Activated CD8-positive, alpha-beta memory T cell treated with anti-CD3 and anti-CD28 coated beads for 48 hours (primary cell): ENCODE measurements at places on chromosomes 13 and 19.
A peak's percentile ranks its signal among the peaks of the same experiment; 100 is the strongest.

DNA sequence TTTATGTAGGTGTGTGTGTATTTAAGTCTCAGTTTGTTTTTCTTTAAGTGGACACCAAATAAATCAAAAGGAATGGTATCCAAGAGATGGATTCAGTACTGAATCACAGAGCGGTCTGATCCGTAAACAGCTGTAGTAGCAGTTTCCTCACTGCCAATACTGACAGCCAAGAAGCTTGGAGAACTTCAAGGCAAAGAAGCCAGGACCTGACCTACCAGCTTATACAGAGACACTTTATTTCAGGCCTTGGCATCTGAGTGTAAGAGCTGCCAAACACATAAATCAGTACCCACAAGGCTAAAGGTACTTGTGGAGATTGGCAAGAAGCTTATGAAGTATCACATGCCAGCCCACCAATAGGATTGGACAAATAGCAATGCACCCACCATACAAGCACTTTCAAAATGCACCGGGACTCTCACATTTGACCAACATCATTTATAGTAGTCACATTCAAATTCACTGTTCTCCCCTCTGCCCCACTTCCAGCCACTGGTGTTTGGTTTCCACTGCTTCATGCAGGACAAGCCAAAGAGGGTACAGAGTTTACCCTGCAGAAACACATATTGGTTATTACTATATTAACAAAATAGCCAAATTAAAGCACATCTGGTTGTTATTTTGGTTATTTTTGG, 357.9 kb downstream of the KLF12 start:
- DNase-seq: no peak

DNA sequence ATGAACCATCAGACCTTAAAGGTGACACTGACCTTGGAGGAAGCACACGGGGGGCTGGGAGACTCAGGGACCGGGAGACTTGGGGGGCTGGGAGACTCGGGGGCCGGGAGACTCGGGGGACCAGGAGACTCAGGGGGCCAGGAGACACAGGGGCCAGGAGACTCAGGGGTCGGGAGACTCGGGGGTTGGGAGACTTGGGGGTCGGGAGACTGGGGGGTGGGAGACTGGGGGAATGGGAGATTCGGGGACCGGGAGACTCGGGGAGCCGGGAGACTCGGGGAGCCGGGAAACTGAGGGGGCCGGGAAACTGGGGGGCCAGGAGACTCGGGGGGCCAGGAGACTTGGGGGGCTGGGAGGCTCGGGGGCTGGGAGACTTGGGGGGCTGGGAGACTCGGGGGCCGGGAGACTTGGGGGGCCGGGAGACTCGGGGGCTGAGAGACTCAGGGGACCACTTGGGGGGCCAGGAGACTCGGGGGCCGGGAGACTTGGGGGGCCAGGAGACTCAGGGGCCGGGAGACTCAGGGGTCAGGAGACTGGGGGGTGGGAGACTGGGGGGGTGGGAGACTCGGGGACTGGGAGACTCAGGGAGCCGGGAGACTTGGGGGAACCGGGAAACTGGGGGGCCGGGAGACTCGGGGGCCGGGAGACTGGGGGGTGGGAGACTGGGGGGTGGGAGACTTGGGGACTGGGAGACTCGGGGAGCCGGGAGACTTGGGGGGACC, 62.9 kb downstream of the RASA3 start:
- no peak for DNase-seq

GRCh38 chr13:45398877-45399276, 19.3 kb downstream of the SLC25A30 start:
- no peak for DNase-seq

- DNase-seq: no peak
Observed at GRCh38 chr13:48772908-48773307, 119.2 kb downstream of the CYSLTR2 start.

GRCh38 chr13:99542788-99543406, 41.6 kb downstream of the TM9SF2 start:
- no peak for DNase-seq

GRCh38 chr19:13053761-13054625, 48.7 kb downstream of the LYL1 start:
- no peak for DNase-seq

GRCh38 chr19:29590278-29590677, 15.8 kb upstream of the POP4 start:
- no peak for DNase-seq

DNA sequence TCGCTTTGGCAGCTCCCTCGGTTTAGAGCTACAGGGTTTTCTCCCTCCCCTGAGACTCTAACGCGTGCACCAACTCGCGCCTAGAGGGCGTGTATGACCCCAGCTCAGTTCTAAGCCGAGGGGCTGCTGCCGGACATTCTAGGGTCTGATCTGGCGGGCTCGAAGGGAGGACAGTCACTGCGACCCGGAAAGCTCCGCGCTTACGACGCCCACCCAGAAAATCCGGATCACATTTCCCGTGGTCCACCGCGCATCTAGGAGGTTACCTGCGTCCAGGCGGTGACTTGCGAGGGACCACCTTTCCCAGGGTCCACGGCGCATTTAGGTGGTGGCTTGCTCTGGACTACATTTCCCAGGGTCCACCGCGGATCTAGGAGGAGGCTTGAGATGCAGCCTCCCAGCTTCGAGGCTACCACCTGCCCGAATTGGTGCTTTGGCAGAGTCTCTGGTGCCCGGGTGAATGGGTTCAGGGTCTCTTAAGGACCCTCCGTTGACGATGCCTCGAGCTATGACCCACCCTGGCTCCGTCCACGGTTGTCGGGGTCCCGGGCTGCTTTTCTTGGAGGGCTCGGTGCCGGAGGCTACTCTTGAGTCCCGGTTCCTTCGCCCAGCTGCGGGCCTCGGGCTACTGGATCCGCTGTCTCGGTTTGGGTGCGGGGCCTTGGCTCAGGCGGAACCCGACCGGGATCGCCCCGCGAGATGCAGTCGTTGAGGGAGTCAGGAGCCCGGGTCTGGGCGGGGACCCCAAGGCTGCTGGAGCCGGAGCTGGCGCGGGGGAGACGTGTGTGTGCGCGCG, 30.5 kb downstream of the ZNF146 start:
- DNase-seq: no peak

GRCh38 chr13:40120781-40121180, 465.3 kb downstream of the COG6 start:
- DNase-seq: no peak

GRCh38 chr19:36773223-36773579, 594 bp upstream of the ZNF850 start:
- DNase-seq: no peak

- no peak for DNase-seq
Observed at GRCh38 chr19:1455336-1456120, 5.6 kb downstream of the APC2 start.

GRCh38 chr13:39196965-39197646, 158.8 kb downstream of the NHLRC3 start:
- no peak for DNase-seq

DNA sequence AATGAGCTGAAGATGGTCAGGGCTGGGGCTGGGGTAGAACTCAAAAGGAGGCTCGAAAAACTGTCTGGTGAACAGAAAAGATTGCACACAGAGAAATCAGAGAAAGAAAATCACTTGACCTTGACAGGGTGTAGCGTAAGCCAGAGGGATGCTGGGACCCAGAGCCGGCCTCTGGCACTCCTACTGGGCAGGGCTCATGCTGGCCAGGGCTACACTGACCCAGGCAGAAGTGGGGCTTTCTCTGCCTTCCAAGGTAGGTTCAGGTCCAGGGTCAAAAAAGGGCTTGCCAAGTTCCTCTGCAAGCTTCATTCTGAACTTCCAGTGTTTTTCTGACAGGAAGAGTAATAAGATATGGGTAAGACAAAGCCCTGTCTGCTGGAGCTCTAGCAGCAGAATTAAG, 56.2 kb downstream of the LATS2 start:
- DNase-seq: no peak

DNA sequence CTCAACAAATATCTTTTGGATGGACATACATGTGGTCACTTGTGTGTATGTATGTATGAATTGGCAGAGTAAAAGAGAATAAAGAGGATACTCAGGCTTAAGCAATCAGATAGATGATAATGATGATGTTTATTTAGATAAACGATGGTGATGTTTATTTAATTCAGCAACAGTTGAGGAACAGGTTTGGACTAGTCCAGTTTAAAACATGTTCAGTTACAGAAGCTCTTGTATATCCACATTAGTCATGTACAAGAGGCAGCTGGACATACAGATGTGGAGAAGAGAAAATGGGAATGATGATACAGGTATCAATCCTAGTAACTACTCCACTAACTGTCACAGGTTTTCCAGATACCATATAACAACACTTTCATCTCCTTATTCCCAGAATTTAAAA, 232.1 kb downstream of the DIAPH3 start:
- no peak for DNase-seq

GRCh38 chr19:47430041-47430802, 10.9 kb upstream of the MEIS3 start:
- DNase-seq: no peak

DNA sequence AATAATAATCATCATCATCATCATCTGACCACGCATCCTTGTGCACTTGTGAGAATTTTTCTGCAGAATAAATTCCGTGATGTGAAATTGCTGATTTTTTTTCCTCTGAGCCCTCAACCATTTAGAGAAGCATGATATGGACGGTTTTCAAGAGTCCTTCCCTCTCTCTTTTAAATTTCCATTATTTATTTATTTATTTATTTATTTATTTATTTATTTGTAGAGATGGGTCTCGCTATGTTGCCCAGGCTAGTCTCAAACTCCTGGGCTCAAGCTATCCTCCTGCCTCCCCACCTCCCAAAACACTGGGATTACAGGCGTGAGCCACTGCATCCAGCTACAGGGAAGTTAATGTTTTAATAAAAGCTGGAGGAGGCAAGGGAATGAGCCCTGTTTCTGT, 39.6 kb downstream of the CACNA1A start:
- DNase-seq: no peak

GRCh38 chr19:15379999-15380647, 536 bp upstream of the AKAP8 start:
- peak; percentile 11 for DNase-seq

GRCh38 chr13:101127741-101128353, 288.5 kb downstream of the NALCN start:
- no peak for DNase-seq

DNA sequence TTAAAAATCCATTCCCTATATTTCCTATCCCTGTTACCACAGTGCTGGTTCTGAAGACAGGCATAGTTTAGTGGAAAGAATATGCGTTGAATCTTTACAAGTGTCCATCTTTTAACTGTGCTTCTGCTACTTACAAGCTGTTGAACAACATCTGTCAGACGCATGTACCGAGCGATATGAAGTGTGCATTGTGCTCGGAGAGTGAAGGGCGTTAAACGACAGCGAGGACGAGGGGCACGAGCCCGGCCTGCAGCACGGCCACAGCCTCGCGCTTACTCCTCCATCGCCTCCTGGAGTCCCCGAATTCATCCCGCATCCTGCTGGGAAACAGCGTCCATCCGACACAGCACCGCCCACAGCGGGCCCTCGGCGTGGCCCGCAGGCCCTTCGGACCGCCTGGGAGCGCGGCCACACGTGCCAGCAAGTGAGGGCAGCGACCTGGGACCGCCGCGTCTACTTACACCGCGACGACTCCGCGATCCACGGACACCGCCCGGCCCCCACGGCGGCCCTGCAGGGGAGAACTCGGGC, 514 bp downstream of the PCID2 start:
- no peak for DNase-seq

- DNase-seq: no peak
Observed at GRCh38 chr13:23656637-23657371, 86.6 kb downstream of the TNFRSF19 start.

DNA sequence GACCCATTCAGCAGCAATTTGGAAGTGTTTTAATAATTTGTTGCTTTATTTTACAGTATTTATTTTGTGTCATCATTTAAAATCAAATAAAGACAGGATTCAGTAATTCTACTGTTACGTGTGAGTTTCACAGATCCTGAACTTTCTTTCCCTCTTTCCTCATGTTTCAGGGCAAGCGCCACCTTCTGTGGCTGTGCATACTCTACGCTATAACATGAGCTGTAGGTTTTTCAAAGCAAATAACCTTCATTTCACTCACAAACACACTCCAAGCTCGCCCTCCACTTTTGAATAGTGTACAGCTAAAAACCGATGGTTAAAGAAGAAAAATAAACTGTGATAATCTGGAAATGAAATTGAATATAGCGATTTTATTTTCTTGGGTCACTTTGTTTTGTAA, 753.3 kb downstream of the OLFM4 start:
- DNase-seq: no peak

- no peak for DNase-seq
Observed at GRCh38 chr13:111316161-111316730, 4.2 kb upstream of the TEX29 start.

- no peak for DNase-seq
Observed at GRCh38 chr13:51041126-51041525, 69.9 kb downstream of the C13orf42 start.

GRCh38 chr19:18300930-18301717, 19.7 kb upstream of the JUND start:
- DNase-seq: no peak

GRCh38 chr13:35966024-35966423, 165.2 kb downstream of the DCLK1 start:
- no peak for DNase-seq

DNA sequence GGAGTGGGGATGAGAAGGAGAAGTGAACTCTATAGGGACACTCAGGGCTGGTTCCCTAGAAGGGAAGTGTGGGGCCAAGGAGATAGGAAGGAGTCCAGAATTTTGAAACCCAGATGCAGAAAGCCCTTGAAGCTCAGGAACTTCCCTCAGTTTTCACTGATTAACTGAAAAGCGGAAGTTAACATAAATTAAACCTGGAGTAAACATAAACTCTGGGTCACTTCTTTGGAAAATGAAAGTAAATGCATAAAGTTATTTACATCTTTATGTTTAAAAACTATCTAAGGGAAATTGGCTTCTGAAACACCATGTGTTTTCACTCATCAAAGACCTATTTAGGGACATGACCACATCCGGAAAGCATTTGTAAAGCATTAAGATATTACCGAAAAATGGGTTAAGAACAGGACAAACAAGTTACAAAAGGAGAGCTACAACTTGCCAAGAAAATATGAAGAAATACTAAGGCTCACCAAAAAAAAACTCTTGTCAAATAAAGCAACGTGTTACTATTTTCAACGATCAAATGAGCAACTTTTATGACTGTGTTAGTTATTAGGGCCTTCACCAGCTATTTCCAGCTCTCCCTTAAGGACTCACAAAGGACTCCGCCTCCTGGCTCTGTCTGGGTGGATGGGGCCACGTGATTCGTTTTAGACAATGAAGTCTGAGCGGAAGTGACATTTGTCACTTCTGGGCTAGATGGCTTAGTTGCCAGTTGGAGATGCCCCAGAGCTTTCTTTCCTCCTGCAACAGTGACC, 439.1 kb upstream of the ZNF507 start:
- no peak for DNase-seq

- no peak for DNase-seq
Observed at GRCh38 chr19:38250428-38250820, 5.8 kb downstream of the PPP1R14A start.

GRCh38 chr19:41995959-41996797, 2.1 kb upstream of the ATP1A3 start:
- no peak for DNase-seq

DNA sequence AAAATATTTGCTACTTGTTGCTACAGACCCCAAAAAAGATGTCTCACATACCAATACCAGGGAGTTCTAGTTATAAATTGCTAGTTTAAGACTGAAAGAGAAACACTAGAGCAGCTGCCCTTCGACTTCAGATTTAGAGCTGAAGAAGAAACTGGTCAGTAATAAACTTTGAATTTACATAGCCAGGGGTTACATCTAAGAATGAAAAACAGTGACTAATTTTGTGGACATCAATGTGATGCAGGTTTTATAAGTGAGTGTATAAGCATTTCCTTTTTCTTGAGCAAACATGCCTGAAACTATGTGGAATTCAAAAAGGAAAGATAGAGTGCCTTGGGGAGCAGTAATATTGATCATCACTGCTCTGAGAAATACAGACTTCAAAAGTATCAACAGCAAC, 724.9 kb upstream of the MIR17HG start:
- no peak for DNase-seq

- DNase-seq: no peak
Observed at GRCh38 chr13:80862456-80862855, 521.5 kb upstream of the SPRY2 start.
